ENCODE measurements at places on chromosomes 5 and 9.

DNA sequence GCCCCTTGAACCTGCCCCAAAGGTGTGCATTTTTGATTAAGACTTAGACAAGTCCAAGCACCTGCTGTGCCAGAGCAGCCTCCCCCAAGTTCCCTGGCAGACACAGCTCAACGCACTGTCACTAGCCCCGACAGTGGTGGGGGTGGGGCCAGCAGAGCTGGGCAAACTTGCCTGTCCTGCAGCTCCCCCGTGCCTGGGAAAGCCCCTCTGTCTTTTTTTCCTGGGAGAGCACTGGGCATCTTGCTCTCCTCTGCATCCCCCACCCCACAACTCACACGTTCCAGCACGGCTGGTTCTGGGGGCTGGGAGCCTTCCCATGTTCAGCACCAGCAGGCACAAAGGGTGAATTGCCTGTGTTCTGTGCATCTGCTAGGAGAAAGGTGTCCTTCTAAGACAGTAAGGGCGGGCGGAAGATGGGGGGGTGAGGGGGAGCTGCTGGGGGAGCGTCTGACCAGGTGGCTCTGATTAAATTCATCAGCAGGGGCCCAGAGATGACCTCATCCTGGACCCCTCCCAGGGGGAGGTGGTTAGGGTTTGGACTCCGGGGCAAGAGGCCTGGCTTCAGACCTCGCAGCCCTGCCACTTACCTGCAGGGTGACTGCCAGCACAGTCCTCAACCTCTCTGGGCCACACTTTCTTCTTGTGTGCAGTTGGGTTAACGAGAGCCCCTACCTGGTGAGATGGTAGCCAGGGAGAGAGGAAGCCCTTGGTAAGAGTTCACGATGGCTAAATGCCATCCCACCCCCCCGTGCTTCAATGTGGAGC lies 23.5 kb downstream of the HMCN2 start:
- no peak for DNase-seq

GRCh38 chr5:73686912-73687311 lies 60.9 kb downstream of the ARHGEF28 start:
- DNase-seq, result no peak

DNA sequence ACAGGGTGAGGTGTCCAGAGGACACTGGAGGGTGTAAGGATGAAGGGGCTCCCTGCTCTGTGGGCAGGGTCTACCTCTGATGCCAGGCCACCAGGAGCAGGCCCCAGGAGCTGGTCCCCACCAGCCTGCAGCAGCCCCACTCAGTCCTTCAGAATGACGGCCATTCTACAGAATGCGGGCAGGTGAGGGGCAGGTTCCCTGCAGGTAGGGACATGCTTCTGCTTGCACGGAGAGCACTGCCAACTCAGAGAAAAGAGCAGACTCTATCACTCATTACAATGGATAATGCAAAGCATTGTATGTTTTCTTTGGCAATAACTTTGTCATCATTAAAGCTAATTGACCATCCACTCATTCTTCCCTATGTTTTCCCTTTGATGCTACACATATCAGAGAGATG lies 39.0 kb downstream of the DDX31 start:
- DNase-seq, result no peak

DNA sequence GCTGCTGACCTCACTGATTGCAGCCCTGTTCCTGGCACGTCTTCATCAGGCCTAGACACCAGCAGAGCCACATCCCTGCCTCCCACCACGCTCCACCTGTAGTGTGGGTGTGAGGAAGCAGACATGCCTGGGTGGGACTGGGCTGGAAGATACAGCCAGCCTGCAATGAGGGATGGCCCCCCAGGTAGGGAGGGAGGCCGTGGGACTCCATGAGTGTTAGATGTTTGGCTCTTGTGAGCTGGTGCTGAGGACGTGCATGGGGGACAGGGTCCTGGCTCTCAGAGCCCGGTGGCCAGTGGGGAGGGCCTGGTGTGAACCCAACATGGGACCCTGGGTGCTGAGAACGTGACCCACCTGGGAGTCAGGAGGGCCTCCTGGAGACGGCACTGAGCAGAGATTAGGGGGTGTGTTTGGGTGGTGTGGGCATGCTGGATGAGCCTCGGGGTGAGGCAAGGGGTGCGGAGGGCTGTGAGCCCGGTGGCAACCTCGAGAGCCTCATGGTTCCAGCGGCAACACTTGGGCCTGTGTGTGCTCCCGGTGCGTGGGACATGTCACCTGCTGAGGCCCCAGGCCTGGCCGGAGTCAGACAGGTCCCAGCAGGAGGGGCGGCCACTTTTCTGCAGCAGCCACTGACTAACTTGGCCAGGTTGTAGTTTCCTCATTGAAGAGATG lies 87.6 kb downstream of the PHF2 start:
- DNase-seq, result no peak

DNA sequence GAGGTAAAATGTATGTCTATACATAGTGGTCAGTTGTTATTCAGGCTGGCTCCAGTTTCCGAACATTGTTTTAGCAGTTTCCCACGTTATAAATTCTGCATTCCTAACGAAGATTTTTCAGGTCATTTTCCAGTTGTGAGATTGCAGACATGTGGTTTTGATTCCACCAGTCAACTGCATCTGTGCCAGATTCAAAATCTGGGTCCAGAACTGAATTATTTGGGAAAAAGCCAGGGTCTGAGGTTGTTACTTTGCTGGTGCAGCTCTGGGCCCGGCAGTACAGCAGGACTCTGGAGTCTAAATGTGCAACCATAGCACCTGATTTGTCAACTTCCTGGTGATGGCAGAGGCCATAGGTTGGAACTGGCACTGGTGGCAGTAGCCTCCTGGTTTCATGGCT lies 105.7 kb upstream of the MEGF10 start:
- DNase-seq, result no peak

DNA sequence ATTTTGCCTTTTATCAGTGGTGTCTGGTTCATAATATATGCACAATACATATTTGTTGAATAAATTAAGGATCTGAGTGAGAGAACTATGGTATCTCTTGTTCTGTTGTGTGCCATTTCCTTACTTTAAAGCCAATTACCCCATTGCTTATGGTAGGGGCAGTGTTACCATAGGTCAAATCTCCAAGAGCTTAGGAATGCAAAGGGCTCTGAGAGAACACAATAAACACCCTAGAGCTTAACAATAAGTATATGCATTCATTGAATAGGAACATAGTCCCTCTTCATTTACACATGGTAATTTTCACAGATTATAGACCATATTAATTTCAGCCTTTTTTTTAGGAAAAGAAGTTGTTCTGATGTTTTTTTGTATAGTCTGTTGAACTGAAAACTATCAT lies 112.2 kb downstream of the MCTP1 start:
- no peak for DNase-seq

GRCh38 chr5:2995035-2995434 lies 243.6 kb upstream of the IRX2 start:
- no peak for DNase-seq

GRCh38 chr9:87213948-87214347 lies 266.6 kb upstream of the GAS1 start:
- DNase-seq, result no peak

- no peak for DNase-seq
Measured at GRCh38 chr5:17308326-17309065, 91.1 kb downstream of the BASP1 start.

DNA sequence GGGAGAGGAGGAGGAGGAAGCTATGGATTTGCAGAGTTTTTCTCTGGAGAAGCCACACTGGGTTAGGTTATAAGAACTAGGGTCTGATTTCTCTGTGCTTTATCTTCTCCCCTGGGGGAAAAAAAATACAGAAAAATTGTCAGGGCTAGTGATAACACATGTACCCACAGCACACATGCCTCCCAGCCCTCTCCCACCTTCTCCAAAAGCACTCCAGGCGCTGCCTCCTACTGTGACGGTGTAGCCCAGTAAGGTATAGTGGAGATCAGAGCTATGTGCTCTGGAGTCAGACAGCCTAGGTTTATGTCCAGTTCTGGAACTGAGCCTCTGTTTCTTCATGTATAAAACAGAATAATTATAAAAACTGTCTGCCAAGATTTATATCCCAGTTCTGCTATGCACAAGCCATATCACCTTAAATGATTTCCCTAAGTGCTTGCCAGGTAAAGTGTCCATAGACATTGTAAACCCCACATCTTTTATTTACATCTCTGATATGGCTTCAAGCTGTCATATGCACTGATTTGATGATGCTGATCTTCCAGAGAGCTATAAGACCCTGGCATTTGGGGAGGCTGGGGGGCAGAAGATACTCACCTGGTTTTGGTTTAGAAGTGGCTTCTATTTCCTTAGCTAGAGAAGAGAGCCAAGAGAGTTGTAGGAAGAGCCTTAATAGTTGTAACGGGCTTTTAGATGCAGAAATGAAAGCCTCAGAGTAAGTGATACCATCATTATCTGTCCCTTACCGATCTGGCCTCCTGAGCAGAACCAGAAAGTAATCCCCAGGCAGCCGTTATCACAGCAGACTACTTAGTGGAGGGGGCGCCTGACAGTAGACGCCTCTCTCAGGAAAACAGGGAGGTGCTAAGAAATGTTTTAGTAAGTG lies 7.6 kb downstream of the SLC1A3 start:
- no peak for DNase-seq

DNA sequence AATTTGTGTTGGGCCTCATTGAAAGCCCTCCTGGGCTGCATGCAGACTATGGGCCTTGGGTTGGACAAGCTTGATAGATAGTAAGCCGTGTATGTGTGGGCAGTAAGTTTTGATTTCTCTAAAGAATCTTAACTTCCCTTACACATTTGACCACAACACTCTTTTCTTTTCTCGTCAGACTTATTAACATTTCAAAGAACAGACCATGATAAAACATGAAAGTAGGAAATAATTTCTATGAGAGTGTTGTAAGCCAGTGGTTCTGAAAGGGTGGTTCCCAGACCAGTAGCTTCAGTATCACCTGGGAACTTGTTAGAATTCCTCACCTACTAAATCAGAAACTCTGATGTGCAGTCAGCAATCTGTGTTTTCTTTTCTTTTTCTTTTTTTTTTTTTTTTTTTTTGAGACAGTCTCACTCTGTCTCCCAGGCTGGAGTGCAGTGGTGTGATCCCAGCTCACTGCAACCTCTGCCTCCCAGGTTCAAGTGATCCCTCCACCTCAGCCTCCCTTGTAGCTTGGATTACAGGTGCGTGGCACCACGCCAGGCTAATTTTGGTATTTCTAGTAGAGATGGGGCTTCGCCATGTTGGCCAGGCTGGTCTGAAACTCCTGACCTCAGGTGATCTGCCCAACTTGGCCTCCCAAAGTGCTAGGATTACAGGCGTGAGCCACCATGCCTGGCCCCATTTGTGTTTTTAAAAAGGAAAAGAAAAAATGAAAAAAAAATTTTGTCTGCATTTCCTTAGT lies 20.0 kb upstream of the GCNT1 start:
- no peak for DNase-seq

- no peak for DNase-seq
Measured at GRCh38 chr9:35917261-35917660, 8.0 kb downstream of the SPAAR start.

GRCh38 chr5:4758550-4758949 lies 381.6 kb upstream of the ADAMTS16 start:
- no peak for DNase-seq

GRCh38 chr9:35619800-35620158 lies 1.6 kb upstream of the CD72 start:
- no peak for DNase-seq

- DNase-seq, result no peak
Measured at GRCh38 chr9:137554349-137554748, 2.7 kb downstream of the MRPL41 start.

DNA sequence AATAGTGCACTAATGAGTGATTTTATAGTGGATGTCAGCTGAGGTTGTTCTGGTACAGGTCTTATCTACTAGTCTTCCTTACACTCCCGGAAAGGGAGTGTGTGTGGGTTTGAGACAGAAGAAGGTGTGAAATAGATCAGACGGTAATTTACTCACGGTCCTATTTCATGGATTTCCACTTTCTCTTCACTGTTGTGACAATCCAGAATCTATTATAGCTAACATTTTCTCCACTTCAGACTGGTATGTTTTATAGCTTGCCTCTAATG lies 7.0 kb upstream of the C9 start:
- DNase-seq, result no peak

GRCh38 chr9:137564134-137564533 lies 12.5 kb downstream of the MRPL41 start:
- no peak for DNase-seq

DNA sequence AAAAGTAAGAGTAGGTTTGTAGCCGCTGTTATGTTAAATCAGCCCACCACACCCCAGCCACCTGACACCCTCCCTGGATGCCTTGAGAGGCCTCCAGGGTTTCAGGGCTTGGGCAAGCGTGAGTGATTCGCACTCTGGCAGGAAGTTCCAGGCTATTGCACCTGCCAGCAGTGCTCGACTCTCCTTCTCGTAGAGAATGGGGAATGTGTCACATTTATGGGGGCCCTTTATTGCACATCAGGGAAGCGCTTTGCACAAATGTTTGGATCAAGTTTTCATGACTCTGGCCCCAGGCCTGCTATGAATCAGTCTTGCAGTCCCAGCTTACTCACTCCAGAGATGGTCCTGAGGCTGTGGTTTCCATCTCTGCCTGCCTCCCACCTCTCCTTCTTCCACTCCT lies 66.1 kb upstream of the ADRA1B start:
- DNase-seq, result no peak

GRCh38 chr5:180799194-180799593 lies 3.4 kb downstream of the MGAT1 start:
- DNase-seq, result no peak

- DNase-seq, result no peak
Measured at GRCh38 chr9:33124751-33125381, 42.3 kb downstream of the B4GALT1 start.

Data from activated T-cell treated with anti-CD3 and anti-CD28 coated beads for 4 hours (primary cell).